ENCODE measurements at places on chromosomes 6 and 20. TPM values are rescaled to one million over a fixed set of nuclear protein-coding genes. Genes with fewer than 3 reads are reported as not detected.

PLCB4 gene
- total RNA-seq = 10.5 TPM

CALHM4 gene
- total RNA-seq = not detected

POM121L2 gene
- 1.3 TPM for total RNA-seq

C4A gene
- 6.1 TPM for total RNA-seq

DEF6 gene
- 24.0 TPM for total RNA-seq

CASS4 gene
- not detected for total RNA-seq

GABRR1 gene
- total RNA-seq = not detected

PAX1 gene
- not detected for total RNA-seq

APCDD1L gene
- not detected for total RNA-seq

MCUR1 gene
- 39.7 TPM for total RNA-seq

PTK6 gene
- not detected for total RNA-seq

BMP2 gene
- 1.1 TPM for total RNA-seq

SOX12 gene
- 64.7 TPM for total RNA-seq

All from endothelial cell (in vitro differentiated cells).